Cortex of kidney (tissue), 1 donor: ENCODE measurements at places on chromosomes 1 and 21.

GRCh38 chr1:81377406-81377805 is 423.3 kb upstream of the ADGRL2 start:
- DNase-seq: no peak

GRCh38 chr21:42405064-42406013 is 1.6 kb downstream of the UBASH3A start:
- no peak for DNase-seq

- DNase-seq: no peak
Observed at GRCh38 chr1:156249593-156249992, 1.7 kb upstream of the PAQR6 start.

DNA sequence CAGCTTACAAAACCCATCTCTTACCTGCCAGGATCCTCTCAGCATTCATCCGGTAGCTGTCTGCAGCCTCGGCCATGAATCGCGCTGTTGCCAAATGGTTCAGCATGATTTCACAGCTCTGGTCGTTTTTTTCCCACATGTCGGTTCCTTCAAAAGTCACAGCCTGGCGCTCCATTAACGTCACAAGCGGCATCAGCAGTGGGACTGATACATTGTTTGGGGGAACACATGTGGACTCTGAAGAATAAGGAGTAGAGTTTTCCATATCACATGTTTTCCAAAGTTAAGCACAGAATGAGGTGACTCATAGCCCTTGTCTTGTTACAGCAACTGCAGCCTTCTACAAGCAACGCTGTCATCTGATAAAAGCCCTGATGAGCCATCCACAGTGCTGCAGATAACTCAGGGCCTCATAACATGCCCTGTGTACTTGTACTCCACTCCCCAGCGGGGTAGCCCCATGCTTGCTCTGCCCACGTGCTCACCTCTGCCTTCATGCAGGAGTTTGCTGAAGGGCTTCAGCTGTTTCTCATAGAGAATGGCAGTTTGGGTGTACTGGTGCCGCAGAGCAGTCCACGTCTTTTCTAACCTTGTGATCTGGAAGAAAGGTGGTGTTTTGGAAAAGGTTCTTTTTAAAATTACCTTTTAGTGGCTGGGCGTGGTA is 114.2 kb downstream of the BCAR3 start:
- DNase-seq: no peak

GRCh38 chr1:203428981-203429599 is 46.5 kb upstream of the PRELP start:
- DNase-seq: no peak

- no peak for DNase-seq
Observed at GRCh38 chr1:215594640-215595039, 27.5 kb downstream of the KCTD3 start.

- DNase-seq: no peak
Observed at GRCh38 chr1:200428482-200429205, 18.8 kb upstream of the ZNF281 start.

- DNase-seq: no peak
Observed at GRCh38 chr1:244655186-244655585, 2.3 kb downstream of the DESI2 start.
